Renal cortical epithelial cell (primary cell): ENCODE measurements at places on chromosomes 11 and 22. TPM values are rescaled to one million over a fixed set of nuclear protein-coding genes. Genes with fewer than 3 reads are reported as not detected.
A peak's percentile ranks its signal among the peaks of the same experiment; 100 is the strongest.

- DNase-seq, result no peak
Observed at GRCh38 chr11:73883856-73884255, 7.1 kb downstream of the PAAF1 start.

Gene PARVA
- 18.4 and 54.5 TPM in 2 replicates for total RNA-seq

Gene MAPK12
- 22.0 and 26.0 TPM in 2 replicates for total RNA-seq

DNA sequence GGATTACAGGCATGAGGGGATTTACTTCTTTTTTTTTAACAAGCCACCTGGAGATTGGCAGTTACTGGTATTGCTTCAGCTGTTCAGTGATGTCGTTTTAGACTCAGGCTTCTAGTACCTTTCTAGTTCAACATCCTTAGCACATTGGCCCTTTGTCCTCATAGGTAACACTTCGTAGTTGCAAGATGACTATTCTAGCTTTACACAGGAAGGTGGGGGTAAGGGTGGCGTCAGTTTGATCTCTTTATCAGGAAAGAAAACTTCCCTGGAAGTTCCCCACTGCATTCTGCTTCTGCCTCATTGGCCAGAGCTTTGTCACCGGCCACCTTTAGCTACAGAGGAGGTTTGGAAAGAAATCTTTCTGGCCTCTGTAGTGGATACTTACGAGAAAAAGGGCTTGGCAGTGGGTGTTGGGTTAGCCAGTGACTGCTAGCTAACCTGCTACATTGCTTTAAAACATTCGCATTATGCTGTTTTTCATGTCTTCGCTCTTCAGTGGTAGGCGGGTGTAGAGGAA is 40.7 kb downstream of the SFI1 start:
- no peak for DNase-seq

Gene CDON
- 5.7 and 9.4 TPM in 2 replicates for total RNA-seq

GRCh38 chr11:3969613-3970012 is 114.1 kb downstream of the STIM1 start:
- no peak for DNase-seq

DNA sequence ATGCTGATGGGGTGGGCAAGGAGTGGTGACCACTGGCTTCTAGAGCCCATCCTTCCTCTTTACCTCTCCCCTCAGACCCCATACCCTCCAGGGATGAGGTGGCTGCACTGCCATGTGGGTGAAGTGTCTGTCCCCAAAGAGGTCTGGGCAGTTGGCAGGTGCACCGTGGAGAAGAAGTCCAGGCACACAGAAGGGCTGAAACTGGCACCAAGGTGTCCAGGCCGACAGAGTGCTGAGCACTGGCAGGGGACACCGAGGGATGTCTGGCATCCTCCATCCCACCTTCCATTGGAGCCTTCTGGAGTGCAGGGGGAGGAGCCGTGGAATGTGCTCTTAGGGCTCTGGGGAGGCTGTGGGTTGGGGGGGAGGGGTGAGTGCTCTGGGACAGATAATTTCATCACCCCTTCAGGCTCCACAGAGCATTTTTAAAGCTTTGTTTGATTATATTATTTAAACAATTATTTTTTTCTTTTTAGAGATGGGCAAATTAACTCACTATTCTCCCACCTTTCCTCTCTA is 37.9 kb downstream of the PKNOX2 start:
- DNase-seq, result no peak

GRCh38 chr11:28849053-28849452 is 740.9 kb downstream of the METTL15 start:
- DNase-seq, result no peak

GRCh38 chr11:86050196-86050709 is 18.6 kb downstream of the PICALM start:
- no peak for DNase-seq

Gene POU2AF1
- not detected in 2 replicates for total RNA-seq

Gene RIMBP3B
- 0.05 TPM in 1 of 2 replicates, not detected in the other for total RNA-seq

DNA sequence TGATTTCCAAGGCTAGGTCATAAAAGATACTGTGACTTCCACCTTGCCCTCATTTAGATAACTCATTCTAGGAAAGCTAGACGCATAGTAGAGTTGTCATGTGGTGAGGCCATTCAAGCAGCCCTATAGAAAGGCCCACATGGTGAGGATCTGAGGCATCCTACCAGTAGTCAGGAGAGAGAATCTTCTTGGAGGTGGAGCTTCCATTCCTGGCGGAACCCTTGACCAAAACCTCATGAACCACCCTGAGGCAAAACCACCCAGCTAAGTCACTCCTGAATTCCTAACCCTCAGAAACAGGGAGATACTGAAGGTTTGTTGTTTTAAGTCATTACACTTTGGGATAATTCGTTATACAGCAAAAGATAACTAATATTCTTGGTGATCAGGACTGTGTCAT is 2.9 kb upstream of the HDHD5 start:
- DNase-seq, result no peak

DNA sequence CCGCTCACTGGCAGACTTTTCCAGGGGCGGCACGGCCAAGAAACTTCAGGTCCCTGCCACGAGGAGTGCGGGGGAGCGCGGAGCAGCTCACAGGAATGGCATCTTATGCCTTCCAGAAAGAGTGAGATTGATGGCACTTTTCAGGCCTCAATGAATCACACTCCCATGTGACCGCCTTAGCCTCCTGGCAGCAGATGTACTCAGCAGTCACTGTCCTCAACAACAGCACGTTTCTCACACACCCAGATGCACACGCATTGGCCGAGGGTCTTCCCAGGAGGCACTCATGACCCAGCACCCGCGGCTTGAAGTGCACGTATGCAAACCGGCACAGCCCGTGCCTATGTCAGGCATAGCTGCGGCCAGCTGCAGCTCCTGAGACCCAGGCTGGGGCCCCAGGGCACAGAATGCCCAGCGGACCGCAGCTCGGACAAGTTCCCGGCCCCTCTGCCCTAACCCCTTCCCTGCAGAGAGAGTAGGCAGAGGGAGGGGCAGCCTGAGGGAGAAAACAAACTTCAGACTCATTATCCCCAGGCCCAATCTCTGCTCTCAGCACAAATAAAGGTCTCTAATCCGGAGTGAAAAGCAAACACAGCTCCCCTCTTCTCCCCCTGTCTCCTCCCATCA is 48.3 kb downstream of the RPUSD4 start:
- peak; percentile 96 for DNase-seq

DNA sequence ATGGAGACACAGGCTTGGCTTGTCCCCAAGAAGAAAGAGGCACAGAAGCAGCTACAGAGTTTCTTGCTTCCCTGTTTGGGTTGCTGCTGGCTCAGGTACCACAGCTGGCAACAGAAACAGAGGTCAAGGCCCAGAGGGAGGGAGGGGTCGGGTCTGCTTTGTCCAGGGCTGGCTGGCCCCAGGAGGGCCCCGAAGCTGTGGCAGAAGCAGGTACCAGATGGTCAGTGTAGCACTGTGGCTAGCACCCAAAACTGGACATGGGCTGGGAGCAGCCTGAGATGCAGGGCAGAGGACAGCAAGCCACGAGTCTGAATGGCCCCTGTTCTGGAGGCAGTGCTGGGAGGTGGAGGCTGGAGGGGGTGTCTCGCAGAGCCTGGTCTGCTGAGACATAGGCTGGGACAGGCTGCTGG is 52.3 kb upstream of the CCDC188 start:
- no peak for DNase-seq

DNA sequence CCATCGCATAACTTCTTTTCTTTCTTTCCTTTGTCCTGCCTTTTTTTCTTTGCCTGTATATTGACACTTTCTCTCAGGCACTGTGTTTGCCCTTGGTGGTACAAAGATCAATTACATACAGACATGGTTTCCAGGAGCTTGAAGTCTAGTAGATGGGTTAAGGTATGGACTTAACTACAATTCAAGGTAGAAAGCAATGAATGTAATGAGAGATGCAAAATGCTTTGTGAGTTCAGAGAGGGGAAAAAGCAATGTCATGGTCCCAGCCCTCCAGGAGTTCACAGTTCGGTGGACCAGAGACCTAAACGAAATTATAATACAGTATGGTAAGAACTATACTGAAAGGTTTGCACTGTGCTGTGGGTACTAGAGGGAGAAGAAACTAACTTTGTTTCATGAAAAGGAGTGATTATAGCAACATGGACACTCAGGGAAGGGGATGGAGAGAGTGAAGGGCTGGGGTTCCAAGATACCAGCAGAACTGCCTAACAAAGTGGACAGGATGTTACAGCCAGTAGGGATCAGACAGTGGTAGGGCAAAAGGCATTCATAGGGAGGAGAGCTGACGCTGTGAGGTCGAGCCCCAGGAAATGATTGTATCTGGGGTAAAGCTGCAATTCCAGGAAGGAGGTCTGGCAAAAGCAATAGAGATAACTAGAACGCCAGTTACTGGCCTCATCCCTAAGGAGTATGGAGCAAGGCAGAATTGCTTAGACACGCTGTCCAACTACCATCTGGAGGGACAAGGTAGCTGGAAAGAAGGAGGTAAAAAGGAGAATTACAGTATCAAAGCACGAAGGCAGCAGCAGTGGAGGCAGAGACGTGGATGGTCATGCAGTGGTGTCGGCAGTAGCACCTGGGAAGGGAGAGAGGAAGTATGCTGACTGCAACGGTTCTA is 158.3 kb upstream of the MTMR2 start:
- no peak for DNase-seq

Gene TLCD5
- total RNA-seq, result 3.8 and 19.0 TPM in 2 replicates

DNA sequence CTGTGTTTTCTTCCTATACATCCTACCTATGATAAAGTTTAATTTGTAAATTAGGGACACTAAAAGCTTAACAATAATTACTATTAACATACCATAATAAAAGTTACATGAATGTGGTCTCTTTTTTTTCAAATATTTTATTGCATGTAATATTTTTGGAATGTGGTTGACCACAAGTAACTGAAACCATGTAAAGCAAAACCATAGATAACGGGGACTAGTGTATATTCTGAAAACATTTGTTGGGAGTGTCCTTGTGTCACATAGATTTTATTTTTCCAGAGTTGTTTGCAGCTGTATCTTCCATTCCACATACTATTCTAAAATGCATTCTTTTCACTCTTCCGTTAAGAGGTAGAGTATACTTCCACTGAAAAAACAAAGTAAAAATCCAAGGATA is 200.4 kb downstream of the KIF18A start:
- DNase-seq, result no peak

- DNase-seq, result no peak
Observed at GRCh38 chr11:33478111-33478573, 221.0 kb downstream of the HIPK3 start.

- DNase-seq, result no peak
Observed at GRCh38 chr11:76747915-76748860, 35.0 kb upstream of the TSKU start.

DNA sequence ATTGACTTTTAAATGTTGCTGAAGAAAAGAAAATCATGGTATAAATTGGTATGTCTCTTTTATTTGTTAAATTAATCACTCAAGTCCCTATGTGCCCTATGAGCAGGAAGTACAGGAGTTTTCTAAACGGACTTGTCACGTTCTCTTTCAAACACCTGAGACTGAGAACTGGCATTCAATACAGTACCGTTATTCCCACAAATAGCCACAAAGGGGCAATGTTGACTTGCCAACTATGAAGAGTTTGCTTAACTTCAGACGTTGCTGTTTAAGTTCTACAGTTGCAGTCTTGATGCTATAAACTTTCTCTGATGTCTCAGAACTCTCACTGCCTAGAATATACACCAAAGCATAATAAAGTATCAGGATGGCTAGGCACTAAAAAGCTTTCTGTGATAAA is 7.6 kb downstream of the OR56A1 start:
- peak; percentile 64 for DNase-seq

Gene MMP13
- total RNA-seq, result not detected in 2 replicates

DNA sequence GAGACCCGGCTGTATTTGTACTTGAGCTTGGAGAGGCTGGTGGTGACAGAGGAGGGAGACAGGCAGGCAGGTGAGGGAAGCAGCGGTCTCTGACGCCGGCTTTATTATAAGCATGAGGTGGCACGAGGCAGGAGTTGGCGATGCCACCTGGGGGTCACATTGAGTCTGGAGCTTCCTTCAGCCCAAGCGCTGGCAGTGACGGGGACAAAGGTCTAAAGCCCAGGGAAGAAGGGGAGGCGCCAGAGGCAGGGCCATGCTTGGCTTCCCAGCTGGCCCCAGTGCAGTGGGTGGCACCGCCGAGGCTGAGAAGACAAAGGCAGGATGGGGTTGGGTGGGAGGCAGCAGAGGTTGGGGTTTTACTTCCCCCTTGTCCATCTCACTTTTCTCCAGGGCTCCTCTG is 4.5 kb downstream of the FXYD2 start:
- no peak for DNase-seq

Gene HOATZ
- not detected in 2 replicates for total RNA-seq

DNA sequence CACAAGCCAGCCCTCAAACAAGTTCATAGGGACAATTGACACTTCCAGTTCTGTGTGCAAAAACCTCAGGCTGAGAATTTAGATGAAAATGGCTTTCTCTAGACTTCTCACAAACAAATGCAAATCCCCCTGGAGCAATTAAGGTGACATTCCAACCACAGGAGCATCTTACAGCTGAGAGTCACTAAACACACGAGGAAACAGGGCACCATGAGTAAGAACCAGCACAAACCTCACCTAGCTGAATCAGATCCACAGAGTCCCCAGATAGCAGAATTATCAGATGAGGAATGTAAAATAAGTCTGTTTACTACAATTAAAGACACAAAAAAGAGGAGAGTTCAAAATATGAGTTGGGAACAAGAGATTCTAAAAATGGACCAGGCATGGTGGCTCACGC is 51.5 kb downstream of the RTL6 start:
- no peak for DNase-seq

Gene XKR3
- total RNA-seq, result 0.15 TPM in 1 of 2 replicates, not detected in the other

DNA sequence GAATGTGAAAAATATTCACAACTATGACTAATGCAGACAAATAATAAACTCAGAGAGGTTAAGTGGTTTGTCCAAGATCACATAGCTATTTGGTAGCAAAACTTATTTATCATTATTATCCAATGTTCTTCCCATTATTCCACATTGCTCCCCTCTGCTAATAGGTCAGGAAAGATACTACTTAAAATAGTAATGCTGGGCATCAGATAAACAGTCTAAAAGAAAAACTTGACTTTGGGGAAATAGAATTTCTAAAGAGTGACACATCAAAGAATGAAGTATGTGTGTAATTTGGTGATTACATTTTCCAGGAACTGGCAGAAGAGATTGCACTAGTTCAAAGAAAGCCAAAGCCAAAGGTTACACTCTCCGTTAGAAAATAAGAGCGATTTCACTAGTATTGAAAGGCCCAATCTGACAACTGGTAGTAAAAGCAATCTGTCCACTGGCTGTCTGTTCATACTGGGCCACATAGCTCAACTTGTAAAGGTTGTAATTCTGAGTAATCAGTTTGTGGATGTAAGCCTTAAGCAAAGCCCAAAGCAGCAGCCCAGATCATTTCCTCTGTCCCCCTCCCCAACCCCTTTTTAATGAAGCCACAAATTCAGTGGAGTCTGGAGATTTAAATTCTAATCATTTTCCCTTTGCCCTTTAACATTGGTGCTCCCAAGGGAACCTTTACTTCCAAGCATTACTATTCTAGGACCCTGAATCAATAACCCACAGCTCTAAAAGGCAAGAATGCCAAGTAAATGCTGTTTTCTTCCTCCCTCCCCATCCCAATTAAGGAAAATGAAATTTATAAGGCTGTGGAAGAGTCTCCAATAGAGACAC is 283.5 kb downstream of the TTC28 start:
- peak; percentile 60 for DNase-seq
